ENCODE measurements at places on chromosomes 2 and 18.
A peak's percentile ranks its signal among the peaks of the same experiment; 100 is the strongest.

DNA sequence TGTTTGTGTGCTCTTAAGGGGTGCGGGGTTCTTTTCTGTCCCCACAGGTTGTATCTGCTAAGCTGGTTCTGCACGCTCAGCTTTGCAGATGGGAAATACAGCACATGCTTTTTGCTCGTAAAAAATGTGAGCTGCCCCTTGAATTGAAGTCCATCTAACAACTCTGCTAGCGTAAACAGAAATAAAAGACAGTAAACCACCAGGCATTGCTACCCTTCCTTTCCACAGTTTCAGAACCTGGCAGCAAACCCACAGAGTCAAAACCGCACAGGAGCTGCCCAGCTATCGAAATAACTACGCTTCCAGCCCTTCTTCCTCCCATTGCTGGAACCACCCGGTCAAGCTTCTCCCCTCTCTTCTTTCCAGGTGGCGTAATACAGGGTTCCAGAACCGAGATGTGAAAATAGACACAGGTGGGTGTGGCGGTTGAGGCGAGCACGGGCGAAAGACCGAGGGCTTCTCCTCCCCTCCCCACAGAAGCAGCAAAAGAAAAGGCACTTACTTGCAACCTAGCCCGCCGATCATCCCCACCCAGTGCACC, 479 bp downstream of the SCN9A start:
- no peak for DNase-seq

GRCh38 chr2:195734931-195735330, 77.9 kb downstream of the SLC39A10 start:
- DNase-seq = no peak

GRCh38 chr2:35104309-35104708, 1251.3 kb upstream of the CRIM1 start:
- DNase-seq = no peak

- no peak for DNase-seq
These were observed 323.3 kb upstream of the ZNF521 start for GRCh38 chr18:25675123-25675850.

DNA sequence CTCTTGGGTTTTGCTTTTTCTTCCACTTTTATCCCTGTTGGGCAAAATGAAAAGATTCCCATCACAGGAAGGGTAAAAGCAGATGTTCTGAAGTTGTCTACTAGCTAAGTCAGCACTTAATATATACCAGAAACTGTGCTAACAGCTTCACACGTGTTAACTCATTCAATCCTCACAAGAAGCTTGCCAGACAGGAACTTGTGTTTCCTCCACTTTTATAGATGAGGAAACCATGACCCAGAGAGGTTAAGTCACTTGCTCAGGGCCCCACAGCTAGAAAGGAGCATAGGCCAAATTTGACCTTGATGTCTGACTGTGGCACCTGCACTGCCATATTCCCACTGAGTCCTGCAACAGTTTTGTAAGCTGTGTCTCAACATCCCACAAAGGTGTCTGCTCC, 76.8 kb upstream of the EPC2 start:
- no peak for DNase-seq

GRCh38 chr2:98474979-98475632, 30.4 kb downstream of the INPP4A start:
- no peak for DNase-seq

DNA sequence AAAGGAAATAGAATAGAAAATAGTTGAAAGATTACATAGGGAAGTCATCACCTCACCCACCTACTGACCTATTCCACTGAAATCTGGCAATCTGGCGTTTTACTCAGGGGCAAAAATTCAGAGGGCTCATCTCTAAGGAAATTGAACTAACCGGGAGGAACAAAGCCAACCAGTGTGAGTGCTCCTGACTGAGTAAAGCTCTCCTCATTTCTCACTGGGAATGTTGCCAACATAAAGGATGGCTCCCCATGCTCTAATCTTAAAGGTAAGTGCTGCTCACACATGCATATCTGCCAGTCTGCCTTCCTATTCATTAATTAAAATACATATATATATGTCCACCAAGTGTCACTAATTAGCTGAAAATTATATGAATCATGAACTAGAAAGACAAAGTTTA, 13.5 kb upstream of the DOK6 start:
- no peak for DNase-seq

GRCh38 chr2:231318436-231318835, 77.1 kb upstream of the B3GNT7 start:
- DNase-seq = no peak

DNA sequence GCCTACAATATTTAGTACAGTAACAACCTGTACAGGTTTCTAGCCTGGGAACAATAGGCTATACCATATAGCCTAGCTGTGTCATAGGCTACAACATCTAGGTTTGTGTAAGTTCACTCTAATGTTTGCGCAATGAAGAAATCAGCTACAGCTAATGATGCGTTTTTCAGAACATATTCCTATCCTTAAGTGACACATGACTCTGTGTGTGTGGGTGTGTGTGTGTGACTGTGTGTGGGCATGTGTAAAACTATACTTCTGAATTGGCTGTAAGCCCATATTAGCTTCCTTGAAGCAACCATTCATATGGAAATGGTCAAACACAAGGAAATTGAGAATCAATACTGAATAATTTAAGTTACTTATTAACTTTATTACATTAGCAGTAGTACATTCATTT, 120.8 kb upstream of the SULT1C3 start:
- DNase-seq = no peak

GRCh38 chr18:59555995-59556659, 141.1 kb downstream of the CCBE1 start:
- DNase-seq = no peak

GRCh38 chr18:57801761-57802212, 1.3 kb downstream of the ATP8B1 start:
- no peak for DNase-seq

- no peak for DNase-seq
These were observed 31.9 kb upstream of the BMPR2 start for GRCh38 chr2:202344178-202344577.

DNA sequence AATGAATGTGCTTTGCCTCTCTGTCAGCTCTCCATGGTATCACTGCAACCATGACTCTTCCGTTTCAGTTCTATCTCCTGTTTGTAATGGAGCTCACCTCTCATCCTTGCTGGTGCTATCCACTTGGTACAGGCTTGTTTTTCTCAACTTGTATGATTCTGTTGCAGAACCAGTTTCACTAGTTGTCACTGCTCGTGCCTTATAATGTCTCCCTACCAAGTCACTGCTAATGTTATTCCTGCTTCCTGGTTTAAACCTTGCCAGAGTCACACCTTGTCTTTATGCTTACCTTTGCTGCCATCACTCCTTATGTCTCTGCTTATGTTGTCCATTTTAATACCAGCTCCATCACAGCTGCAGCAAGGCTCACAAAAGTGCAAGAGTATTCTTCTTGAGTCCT, 1191.0 kb upstream of the LRRTM1 start:
- no peak for DNase-seq

GRCh38 chr2:159208438-159208837, 78.1 kb downstream of the WDSUB1 start:
- no peak for DNase-seq

DNA sequence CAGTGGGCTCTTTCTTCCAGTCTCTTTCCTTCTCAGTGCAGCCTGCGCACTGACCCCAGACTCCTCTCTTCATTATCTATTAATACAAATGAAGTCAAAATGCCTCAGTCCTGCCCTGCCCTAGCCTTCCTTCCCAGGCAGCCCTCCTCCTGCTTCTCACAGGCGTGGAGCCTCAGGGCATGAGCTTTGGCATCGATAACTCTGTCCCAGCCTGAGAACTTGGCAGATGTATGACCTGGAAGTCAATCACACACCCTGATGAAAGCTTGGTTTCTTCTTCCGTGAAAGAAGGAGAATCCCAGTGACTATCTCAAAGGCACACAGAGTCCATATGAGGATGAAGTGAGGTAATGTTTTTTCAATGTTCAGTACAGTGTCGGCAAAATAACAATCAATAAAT, 600.7 kb upstream of the ID2 start:
- no peak for DNase-seq

DNA sequence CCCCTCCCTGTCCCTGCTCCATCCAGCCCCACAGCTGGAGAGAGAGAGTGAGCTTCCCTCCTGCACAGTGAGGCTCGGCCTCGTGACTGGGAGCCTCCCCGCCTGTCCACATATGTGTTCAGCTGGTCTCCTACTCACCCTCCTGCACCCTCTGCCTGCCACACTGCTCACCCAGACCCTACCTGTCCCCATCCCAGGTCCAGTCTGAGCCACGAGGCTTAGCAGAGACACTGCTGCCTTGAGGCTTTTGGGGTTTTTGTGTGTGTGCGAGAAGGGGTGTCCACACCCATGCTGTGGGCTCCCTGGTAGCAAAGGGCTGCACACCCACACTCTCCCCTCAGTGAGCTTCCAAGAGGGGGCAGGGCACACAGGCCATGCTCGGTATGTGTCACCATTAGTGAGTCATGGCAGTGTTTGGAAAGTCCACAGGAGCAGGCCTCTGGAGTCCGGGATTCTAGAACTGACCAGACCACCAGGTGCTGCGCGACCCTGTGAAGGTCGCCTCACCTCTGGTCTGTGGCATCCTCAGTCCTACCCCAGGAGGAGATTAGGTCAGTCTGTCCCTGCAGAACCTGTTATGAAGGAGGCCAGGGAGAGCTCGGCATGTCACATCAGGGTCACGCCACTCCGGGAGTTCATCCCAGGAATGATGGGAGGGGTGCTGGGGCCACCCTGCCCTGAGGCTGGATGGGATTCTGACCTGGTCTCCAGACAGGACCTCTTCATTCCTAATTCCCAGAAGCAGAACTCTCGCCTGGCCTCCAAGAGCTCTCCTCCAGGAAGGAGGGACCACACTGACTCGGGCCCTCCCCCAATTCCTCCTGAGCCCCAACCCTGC, 39.9 kb upstream of the SMAD7 start:
- no peak for DNase-seq

DNA sequence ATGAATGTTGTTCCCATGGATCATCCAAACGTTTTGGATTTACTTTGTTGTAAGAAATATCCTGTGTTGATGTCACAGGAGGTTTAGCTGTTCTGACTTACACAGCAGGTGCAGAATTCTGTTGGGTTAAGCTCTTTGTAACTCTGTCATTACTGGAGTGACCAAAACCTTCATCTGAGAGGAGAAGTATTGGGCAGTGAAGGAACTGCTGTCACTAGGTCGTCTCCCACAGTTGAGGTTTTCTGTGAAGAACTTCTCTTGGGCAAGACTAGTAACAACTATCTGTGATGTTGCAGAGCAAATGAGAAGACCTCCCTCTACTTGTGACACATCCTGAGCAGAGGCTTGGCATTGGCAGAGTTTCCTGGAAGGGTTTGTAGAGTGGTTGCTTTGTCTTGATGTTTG, 2.9 kb downstream of the SPTBN1 start:
- DNase-seq = no peak

DNA sequence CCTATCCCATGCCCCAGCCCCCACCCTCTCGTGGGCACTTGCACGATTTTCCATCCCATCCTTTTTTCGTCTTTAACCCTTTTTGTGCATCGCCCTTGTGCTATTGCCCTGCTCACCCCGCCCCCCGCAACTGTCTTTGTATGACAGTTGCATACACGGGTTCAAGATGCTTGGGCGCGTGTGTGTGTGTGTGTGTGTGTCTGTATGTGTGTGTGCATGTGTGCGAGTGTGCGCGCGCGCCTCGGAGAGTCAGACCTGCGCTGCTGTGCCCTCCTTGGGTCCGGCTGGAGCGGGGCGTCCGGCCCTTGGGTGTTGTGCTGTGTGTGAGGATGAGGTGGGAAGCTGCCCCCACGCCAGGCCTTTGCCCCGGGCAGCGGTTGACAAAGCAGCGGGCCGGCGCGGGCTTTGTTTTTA, 230.7 kb downstream of the HAUS1 start:
- DNase-seq = no peak

- DNase-seq = no peak
These were observed 10.0 kb downstream of the ZAP70 start for GRCh38 chr2:97723156-97724072.

- DNase-seq = no peak
These were observed 13.1 kb downstream of the ASPRV1 start for GRCh38 chr2:69948032-69948962.

DNA sequence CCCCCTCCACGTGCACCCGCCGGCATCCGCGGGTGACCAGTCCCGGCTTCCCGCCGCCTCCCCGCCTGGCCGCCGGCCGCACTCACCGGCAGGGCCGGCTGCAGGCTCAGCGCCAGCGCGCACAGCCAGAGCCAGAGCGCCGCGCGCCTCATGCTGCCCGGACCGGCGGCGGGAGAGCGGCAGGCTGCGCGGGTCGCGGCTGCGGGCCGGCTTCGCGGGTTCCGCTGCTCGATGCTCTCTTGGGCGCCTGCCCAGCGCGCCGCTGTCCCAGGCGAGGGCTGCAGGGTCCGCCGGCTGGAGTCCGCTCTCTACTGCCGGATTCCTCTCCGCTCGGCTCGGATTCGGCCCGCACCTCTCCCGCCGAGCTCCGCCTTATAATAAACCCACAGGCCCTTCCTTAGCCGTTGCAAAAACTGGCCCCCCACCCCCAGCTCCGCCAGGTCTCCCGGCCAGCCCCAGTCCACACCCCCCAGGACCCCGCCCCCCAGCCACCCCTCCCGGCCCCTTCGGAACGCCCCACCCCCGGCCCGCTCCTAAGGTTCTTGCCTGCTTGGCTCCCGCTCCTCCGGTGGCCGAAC, at the start of gene SDC1:
Gene SDC1, minus strand, starts transcription at position 415 of the 578 bp plus-strand sequence. Its CDS starts 263 bp downstream, at position 152.
- DNase-seq = no peak

GRCh38 chr2:105330681-105331375, 1.3 kb upstream of the TGFBRAP1 start:
- DNase-seq = peak; percentile 5

GRCh38 chr2:217656316-217656715, 346.5 kb downstream of the TNS1 start:
- DNase-seq = no peak

DNA sequence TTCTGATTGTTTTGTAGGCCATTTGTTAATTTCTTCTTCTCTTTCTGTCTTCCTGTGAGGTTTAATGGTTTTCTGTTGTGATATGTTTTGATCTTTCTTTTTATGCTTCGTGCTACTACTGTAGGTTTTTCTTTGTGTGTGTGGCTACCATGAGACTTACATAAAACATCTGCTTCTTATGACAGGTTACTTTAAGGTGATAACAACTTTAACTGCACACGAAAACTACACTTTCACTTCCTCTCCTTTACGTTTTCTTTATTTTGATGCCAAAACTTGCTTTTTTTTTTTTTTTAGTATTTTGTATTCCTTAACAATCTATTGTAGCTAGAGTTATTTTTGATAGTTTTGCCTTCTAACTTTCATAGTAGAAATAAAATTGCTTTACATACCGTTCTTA, 691.3 kb downstream of the TSN start:
- DNase-seq = no peak

DNA sequence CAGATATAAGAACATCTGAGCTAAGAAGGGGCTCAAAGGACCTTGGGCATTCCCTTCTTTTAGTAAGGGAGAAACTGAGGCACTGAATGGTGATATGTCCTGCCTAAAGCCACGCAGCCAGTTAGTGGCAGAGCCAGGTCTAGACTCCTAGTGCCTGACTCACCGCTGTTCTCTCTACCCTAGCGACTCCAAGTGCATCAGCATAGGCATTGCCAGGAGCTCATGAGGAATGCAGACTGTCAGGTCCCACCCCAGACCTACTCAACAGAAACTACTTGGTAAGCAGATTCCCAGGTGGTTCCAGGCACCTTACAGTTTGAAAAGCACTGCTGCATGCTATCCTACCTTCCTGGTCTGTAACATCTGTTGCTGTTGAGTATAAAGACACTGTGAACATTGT, 158.9 kb downstream of the MSH2 start:
- DNase-seq = no peak

GRCh38 chr2:22880161-22880560, 504.8 kb upstream of the KLHL29 start:
- DNase-seq = no peak
